ENCODE measurements at places on chromosomes 3 and 15.

DNA sequence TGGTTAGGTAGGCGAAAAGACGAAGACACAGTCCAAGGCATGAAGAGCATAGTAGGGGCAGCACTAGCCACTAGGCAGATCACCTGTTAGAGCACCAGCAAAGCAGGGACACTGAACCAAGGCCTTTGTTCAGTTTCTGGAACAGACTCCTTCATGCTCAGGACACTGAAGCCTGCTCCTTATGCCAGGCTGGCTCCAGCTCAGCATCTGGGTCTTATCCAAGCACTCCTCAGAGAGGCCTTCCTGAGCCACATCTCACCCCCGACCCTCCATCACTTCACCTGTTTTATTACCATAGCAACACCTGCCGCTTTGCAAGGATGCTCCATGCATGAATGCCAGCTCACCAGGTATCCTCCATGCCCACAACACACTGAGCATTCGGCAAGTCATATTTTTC lies 206.3 kb upstream of the CHRNA7 start:
- DNase-seq = no peak

GRCh38 chr15:39976291-39977274 lies 42.7 kb downstream of the EIF2AK4 start:
- peak; percentile 1 for DNase-seq

DNA sequence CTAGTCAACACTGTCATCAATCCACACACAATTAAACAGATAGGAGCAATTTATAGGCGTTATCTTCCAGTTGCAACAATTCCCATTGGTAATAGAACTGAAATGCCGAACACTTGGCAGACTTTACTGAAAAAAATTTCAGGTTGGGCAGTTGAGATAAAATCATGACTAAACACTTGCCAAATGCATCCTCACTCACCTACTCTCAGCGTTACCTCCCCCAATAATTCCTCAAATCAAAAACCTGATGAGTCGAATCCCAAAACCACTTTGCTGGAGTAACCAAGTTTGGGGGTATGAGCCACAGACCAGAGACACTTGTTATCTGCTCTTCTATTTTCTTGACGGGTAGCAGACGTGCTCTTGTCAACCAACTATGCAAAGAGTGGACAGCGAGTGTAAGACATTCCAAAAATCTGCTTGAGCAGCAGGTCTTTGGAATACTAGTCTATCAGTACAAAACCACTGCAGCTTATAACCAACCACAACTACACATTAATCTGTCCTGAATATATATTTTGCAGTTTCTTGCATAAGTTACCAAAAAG lies 30.3 kb downstream of the PPP1R2 start:
- DNase-seq = no peak

- no peak for DNase-seq
Measured at GRCh38 chr3:106552351-106553043, 683.7 kb upstream of the CBLB start.

DNA sequence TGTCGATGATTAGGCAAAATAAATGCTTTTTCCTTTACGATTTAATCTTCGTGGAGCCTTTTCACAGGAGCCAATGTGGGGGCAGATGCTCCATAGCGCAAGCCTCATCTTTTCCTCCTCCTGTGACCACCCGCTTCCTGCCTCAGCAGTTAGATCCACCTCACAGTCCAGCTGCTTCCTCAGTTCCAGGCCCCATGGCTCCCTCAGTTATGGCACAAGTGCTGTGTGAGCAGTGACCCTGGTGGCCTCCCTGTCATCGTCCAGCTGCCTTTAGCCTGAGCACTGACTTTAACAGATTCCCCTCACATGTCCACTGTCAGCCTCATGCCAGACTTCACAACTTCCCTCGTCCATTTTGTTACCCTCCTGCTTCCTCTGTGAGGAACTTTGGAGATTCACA lies 424.6 kb upstream of the GBE1 start:
- no peak for DNase-seq

Measured in CD4-positive, alpha-beta T cell (primary cell).